Stimulated activated CD8-positive, alpha-beta memory T cell treated with anti-CD3 and anti-CD28 coated beads, Interleukin-7, amount 100 ng/mL, for 4 hours (primary cell): ENCODE measurements at places on chromosomes 1 and 21.

- no peak for DNase-seq
These were observed at the start of gene DMBX1 for GRCh38 chr1:46489638-46490405. Gene DMBX1, plus strand, starts transcription at chr1:46489836. Its CDS starts 17,175 bp downstream, at chr1:46507011.

- no peak for DNase-seq
These were observed 135.7 kb downstream of the CNIH3 start for GRCh38 chr1:224751624-224752311.

DNA sequence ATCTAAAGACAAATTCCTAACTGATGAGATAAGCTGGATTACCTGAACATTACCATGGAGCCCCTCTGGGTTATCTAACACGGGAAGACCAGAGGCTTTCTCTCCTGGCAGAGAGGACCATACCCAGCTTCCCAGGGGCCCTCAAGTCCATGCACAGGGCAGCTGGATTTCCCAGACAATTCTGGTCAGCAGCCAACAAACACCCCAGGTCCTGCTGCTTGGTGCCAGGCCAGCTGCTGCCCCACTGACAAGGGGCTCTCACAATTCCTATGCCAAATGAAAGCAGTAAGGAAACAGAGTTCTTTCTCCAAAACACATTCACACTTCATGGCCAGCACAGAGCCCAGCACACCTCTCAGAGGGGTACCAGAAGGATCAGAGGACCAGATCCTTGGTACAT lies 114.2 kb downstream of the HLCS start:
- no peak for DNase-seq

DNA sequence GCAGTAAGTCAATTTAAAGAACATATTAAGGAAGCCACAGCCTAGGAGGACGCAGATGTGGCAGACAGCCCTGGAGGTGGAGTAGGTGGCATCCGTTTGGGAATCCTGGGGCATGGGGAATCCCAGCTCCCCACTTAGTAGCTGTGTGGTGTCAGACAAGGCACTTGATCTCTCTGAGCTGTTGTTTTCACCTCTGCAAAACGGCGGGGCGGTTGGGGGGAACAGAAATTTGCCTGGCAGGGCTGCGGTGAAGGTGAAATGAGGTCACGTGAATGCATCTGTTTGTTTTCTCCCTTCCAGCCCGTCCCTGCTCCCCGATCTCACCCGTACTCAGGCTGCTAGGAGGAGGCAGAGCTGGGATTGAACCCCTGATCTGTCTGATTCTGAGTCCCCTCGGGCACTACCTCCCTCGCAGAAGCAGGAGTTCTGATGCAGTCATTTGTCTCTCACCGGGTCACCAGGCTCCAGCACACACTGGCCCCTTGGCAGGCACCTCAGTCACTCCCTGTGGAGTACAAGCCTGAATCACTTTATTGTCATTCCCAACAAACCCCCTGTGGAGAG lies 2.2 kb upstream of the LAPTM5 start:
- DNase-seq = no peak

GRCh38 chr1:227397354-227397978 lies 79.2 kb upstream of the CDC42BPA start:
- DNase-seq = no peak

DNA sequence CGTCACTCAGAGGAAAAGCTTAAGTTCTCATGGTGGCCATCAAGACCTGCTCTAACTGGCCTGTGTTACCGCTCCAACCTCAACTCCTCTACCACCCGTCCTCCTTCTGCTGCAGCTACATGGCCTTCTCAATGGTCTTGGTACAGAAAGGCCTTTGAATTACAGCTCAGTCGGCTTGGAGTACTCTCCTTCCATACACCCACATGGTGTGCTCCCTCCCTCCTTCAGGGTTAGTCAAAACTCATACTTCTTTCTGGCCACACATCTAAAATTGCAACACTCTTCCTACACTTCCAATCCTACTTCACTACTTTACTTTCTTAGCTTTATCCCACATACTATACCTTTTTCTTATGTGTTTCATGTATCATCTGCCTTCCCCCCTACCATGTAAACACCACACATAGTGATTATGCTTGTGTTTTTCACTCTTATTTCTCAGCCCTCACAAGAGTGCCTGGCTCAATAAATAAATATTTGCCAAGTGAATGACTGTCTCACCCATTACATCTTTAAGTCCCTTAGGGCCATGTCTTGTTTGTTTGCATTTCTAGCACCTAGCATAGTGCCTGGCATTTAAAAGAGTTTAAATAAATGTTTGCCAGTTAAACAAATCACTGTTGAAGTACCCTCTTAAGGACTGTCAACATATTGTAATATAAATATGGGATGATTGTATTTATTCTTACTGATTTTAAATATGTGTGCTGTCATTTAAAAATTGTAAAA lies 37.6 kb upstream of the HMCN1 start:
- DNase-seq = no peak

- DNase-seq = no peak
These were observed 76.1 kb downstream of the AGO3 start for GRCh38 chr1:36006941-36007500.
